ENCODE measurements at places on chromosomes 16 and 17. TPM values are rescaled to one million over a fixed set of nuclear protein-coding genes. Genes with fewer than 3 reads are reported as not detected.

GRCh38 chr17:41258406-41258805, 3.2 kb downstream of the KRTAP9-9 start:
- DNase-seq = no peak

The NR1D1 gene
- 13.2 TPM for total RNA-seq

The STAT5B gene
- total RNA-seq = 128 TPM

The HSPB9 gene
- not detected for total RNA-seq
